Stimulated activated CD8-positive, alpha-beta memory T cell treated with anti-CD3 and anti-CD28 coated beads, Interleukin-2, amount 100 ng/mL, for 1 hour (primary cell): ENCODE measurements at places on chromosomes 7 and 10.
A peak's percentile ranks its signal among the peaks of the same experiment; 100 is the strongest.

DNA sequence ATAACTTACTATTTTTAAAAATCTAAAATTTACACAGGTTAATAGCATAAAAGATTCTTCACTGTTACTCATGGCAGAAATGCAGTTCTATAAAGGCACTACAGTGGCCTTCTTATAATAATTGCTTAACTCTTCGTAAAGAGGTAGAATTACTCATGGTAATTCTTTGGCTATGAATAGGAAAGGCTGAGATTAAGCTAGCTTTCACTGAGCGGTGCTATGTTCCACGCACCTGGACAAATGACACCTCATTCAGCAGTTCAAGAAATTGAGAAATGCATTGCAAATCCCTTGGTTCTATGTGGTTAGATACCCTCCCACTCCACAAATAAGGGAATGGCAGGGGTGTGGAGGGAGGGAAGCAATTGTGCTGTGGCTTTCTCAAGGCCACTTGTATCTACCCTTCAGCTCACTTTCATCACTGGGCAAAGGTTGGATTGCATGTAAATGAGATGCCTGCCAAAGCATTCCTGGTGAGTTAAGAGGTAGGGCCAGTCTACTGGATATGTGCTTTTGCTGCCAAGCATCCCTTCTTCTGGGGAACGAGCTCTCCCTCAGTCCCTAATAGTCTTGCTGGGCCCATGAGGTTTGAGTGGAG is 210.9 kb downstream of the TEX36 start:
- no peak for DNase-seq

GRCh38 chr10:36182179-36182566 is 540.1 kb upstream of the FZD8 start:
- no peak for DNase-seq

DNA sequence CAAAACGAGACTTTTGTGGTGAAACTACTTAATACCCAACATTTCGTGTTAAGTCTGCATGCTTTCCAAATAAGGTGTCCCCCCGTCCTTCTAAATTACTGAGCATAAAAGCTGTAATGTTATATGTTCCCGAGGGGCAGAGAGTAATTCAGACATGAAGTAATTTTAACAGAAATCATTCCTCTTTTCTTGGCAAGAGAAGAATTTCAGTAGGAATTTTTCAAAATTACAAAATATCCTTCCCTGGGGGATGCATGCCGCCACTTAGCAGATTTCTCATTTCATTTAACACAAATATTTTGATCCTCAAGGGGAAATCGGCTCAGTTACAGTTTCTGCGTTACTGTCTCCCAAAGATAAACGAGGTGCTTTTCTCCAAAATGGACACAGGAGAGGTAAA is 213.2 kb upstream of the RHOBTB1 start:
- DNase-seq, result no peak

- no peak for DNase-seq
Observed at GRCh38 chr7:23539494-23539907, 7.7 kb upstream of the TRA2A start.

DNA sequence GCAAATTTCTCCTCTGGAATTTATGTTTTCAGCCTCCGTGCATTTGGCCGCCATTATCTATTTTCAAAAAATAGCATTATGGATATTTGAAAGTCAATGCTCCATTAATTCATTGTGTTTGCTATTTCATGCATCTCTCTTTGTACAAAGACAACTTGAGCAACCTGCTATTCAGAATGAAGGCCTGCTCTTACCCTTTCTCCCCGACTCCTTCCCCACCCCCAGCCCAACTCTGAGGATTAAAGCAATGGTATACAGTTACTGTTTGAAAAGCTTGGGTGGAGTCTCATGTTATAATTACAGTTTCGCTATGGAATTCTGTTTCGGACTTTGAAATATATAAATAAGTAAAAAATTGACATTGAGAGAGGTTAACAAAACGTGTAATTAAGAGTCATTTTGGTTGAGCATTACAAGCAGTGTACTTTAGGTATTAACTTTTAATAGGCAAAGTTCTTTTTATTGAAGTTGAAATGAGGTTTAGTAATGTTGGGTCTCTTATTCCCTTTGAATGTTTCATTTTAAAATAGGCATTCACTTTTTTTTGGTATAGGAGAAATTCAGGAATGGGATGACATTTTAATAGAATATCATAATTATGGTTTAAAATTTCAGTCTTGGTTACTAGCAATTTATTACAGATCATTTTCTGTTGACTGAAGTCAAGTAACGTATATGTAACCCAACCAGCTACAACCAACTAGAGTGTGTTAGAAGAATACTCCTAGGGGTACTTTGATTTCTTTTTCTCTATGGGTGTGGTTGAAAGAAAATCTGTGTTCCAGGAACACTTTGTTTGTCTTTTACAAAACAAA is 93.1 kb downstream of the ARID5B start:
- DNase-seq, result no peak

DNA sequence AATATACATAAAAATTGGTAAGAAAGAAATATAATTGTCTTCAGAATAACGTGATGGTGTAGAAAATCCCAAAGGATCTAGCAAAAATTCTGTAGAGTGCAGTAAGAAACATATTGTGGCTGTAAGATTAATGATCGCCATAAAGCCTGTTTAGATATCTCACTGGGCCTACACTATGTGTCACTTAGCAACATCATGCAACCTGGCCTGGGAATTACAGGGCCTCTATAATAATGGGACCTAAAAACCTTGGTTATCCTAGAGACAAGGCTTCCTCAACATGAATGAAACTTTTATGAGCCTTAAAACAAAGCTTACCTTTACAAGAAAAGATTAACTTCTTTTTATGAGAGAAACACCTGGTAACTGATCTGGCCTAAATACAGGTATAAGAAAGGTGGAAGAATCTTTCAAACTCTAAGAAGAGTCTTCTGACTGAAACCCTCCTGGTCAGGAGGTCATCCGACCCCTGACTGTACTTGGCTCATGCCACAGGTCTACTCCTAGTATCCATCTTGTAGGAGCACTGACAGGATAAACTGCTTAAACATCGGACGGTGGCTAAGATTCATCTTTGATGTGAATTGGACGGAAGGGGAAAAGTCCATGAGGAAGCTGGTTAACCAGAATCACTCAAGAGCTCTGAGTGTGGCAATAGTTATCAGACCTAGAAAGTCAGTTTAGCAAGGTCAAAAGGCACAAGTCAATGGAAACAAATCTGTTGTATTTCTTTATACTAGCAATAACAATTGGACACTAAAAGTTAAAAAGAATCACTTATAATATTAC is 1155.1 kb upstream of the SORCS1 start:
- no peak for DNase-seq

DNA sequence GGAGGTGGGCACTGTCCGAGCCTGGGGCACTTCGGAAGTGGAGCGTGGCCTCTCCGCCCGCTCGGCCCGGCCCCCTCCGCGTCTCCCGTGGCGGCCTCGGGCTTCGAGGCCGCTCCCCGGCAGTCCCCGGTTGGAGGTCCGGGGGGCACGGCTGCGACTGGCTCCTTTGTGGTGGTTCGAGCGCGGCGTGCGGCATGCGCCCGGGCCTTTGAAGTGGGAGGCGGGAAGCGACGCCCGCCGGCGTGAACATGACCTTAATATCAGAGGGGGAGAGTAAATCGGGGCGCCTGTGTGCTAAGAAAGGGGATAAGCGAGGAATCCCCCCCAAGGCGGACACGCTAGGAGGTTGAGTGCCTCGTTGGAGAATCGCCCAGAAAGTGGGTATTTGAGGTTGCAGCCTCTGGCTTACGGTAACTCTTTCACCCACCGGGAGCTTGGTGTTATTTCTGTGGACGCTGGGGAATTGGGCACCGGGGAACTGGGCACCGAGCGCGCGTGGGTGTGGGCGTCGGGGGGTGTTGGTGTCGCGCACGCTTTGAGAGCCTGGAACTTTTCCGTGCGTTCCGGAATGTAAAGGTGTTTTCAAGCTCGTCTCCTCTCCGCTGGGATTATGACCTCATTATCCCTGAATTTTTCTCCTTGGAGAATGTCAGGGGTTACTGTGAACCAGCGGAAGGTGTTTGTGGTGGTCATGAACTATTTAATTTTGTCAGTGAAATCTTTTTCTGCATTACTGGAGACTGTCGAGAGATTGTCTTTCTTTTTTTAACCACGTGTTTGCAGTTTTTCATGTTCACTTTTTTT is 660 bp downstream of the SUV39H2 start:
- DNase-seq, result peak; percentile 3

DNA sequence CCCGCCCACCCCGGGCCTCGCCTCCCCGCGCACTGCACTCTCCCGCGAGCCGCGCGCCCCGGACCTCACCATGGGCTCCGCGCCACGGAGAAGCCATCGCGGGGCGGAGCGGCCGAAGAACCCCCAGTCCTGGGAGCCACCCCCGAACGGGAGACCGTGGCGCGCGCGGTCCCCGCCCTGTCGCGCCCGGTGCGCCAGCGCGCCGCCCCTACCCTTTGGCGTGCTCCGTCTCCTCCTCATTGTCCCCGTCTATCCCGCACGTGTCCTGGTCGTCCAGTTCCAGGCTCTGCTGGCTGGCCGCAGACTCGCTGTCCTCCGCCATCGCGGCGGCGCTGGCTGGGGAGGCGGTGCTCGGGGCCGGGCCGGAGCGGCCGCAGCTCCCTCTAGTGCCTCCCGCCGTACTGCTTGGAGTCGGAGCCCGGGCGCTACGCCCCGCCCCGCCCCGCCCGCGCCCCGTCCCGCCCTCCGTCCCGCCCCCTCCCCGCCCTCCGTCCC is at the start of gene NMT2:
NMT2 (minus strand) TSS at position 403 of the 495 bp plus-strand sequence; CDS start at position 322, 81 bp downstream.
- DNase-seq, result no peak

DNA sequence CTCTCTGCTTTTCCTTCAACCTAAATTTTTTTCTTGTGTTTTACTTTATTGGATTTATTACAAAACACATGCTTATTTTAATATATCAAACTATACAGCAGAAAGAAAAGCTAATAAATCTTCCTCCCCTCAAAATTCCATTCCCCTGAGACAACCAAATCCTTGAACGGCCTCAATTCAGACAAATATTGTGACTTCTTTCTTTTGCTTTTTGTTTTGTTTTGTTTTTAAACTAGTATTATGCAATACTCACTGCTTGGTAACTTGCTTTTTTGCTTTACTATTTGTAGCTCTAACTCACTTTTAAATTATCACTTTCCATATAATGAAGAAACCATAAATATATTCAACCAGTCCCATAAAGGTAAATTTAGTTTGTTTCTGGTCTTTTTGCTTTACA is 59.4 kb upstream of the CDK1 start:
- no peak for DNase-seq

DNA sequence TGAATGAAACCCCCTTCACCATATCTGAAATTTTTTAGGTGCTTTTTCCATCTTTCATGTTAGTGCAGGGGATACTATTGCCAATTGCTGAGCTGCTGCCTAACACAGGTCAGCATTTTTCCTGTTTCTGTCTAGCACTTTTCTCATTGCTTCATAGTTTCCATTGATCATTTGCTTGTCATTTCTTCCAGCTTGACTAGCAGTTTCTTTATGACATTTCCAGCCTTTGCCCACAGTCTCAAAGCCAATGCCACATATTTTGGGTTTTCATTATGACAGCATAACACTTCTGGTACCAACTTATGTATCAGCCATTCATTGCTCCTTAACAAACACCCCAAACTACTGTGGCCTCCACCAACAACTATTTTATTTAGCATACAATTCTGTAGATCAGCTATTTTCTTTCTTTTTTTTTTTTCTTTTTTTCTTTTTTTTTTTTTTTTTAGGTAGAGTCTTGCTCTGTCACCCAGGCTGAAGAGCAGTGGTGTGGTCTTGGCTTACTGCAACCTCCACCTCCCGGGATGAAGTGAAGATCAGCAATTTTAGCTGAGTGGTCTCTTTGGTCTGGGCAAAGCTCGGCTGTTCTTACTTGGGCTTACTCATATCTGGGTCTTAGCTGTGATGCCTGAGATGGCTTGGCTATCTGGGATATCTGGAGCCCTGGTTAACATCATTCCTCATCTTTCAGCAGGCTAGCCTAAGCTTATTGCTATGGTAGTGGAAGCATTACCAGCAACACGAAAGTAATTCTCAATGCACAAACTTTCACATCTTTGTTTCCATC is 102.3 kb downstream of the EPC1 start:
- DNase-seq, result no peak

DNA sequence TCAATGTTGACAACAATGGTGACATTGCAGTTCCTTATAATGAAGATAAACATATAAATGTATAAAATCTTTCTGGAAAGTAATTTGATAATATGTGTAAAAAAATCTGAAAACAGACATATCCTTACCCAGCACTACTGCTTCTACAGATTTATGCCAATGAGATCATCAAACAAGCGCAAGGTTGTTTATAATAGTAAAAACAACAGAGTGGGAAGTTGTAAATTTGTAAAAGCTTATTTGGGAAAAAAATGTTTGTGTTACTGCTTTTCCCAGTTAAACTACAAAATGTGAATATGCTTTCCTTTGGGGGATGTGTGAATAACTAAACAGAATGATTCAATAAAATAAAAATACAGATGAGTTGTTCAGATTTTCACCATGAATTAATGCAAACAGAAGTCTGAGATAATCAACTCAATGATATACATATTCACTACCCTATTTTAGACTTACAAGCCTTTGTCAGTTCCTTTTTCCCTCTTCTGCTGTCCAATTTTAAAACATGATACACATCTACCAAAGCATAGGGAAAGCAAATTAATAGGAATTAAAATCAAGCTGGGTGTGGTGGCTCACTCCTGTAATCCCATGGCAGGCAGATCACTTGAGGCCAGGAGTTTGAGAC is 82.1 kb downstream of the USP6NL start:
- DNase-seq, result no peak

GRCh38 chr7:31648288-31648687 is 38.7 kb upstream of the PPP1R17 start:
- DNase-seq, result no peak

DNA sequence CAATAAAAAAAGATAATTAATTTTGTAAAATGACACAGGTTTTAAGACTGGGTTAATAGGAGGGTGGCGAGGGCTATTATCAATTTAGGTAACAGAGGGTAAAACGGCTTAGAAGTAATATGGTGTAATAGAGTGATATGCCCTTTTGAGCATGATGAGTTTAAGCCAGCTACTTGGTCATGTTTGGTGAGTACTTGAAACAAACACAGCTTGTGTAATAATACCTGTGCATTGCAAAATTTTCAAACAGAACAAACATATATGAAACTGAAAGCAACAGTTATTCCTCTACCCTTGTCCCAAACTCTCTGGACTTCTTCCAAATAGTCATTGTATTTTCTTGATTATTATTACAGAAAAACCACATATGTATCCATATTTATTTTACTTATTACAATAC is 241.7 kb downstream of the MAGI2 start:
- DNase-seq, result no peak

- DNase-seq, result no peak
Observed at GRCh38 chr10:82228701-82229100, 353.7 kb downstream of the NRG3 start.

DNA sequence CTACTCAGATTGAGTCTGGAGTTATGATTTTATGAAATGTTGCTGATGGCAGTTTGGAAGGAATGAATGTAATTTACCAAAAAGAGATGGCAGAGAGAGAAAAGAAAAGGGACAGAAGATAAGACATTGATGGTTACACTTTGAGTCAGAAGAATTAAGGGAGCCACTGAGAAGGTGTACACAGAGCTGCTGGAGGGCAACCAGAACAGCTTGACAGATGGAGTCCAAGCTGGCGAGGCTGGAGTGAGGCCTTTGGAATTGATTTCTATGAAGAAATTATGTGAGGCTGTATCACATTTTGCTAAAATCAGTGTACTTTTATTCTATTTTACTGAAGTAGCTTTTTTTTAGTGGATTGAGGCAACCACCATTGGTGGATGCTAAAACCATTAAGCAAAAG is 740.5 kb downstream of the REEP3 start:
- no peak for DNase-seq
